Endothelial cell (in vitro differentiated cells): ENCODE measurements at places on chromosomes 1 and 21.

DNA sequence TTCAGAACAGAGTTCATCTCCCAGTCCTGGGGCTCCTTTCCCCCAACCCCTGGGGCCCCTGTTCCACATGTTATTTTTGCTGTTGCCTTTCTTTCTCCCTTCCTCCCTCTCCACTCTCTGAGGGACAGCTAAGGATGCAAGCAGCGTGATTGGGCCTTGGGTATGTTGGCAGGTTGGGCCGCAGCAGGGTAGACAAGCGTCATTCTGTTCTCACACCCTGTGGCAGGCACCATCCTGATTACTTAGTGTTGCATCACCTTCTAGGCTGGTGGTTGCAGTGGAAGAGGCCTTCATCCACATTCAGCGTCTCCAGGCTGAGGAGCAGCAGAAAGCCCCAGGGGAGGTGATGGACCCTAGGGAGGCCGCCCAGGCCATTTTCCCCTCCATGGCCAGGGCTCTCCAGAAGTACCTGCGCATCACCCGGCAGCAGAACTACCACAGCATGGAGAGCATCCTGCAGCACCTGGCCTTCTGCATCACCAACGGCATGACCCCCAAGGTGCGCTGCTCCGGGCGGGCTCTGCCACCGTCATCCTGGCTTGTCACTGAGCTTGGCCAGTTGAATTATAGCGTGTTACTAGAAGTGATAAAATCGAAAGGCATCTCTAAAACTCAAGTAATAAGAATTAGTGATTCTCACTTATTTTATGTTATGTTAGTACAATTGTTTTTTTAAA is 43.4 kb downstream of the VANGL1 start:
- H3K36me3 ChIP-seq, result peaks cover 23% of the 10 kb centered on the region
- no peak overlapping the region for H3K27ac ChIP-seq
- H3K4me1 ChIP-seq, result no peaks in the 10 kb centered on the region

GRCh38 chr1:168514455-168514854 is 29.3 kb downstream of the XCL2 start:
- H3K4me3 ChIP-seq, result no peak overlapping the region
- H3K27ac ChIP-seq, result no peak overlapping the region
- H3K4me1 ChIP-seq, result no peaks in the 10 kb centered on the region
- H3K27me3 ChIP-seq, result peaks cover 3% of the 10 kb centered on the region
- DNase-seq, result no peak
- H3K36me3 ChIP-seq, result no peaks in the 10 kb centered on the region

GRCh38 chr1:119324198-119324597 is 44.4 kb upstream of the HAO2 start:
- H3K27ac ChIP-seq, result no peak overlapping the region
- DNase-seq, result no peak
- peaks cover 6% of the 10 kb centered on the region for H3K4me1 ChIP-seq
- H3K36me3 ChIP-seq, result no peaks in the 10 kb centered on the region

- no peak overlapping the region for H3K4me3 ChIP-seq
- H3K27ac ChIP-seq, result no peak overlapping the region
- no peaks in the 10 kb centered on the region for H3K36me3 ChIP-seq
- no peak for DNase-seq
- H3K27me3 ChIP-seq, result peaks cover 2% of the 10 kb centered on the region
These were observed 17.2 kb upstream of the MRPS14 start for GRCh38 chr1:175040324-175040879.

GRCh38 chr21:27298465-27298864 is 331.6 kb upstream of the ADAMTS5 start:
- DNase-seq, result no peak
- H3K36me3 ChIP-seq, result no peaks in the 10 kb centered on the region
- no peak overlapping the region for H3K4me3 ChIP-seq
- H3K27ac ChIP-seq, result no peak overlapping the region
- no peaks in the 10 kb centered on the region for H3K4me1 ChIP-seq
